SW 1271 (cell line): ENCODE measurements at places on chromosomes 2 and 18.

GRCh38 chr2:48423376-48423775 is 106.6 kb upstream of the STON1 start:
- no peak for DNase-seq

DNA sequence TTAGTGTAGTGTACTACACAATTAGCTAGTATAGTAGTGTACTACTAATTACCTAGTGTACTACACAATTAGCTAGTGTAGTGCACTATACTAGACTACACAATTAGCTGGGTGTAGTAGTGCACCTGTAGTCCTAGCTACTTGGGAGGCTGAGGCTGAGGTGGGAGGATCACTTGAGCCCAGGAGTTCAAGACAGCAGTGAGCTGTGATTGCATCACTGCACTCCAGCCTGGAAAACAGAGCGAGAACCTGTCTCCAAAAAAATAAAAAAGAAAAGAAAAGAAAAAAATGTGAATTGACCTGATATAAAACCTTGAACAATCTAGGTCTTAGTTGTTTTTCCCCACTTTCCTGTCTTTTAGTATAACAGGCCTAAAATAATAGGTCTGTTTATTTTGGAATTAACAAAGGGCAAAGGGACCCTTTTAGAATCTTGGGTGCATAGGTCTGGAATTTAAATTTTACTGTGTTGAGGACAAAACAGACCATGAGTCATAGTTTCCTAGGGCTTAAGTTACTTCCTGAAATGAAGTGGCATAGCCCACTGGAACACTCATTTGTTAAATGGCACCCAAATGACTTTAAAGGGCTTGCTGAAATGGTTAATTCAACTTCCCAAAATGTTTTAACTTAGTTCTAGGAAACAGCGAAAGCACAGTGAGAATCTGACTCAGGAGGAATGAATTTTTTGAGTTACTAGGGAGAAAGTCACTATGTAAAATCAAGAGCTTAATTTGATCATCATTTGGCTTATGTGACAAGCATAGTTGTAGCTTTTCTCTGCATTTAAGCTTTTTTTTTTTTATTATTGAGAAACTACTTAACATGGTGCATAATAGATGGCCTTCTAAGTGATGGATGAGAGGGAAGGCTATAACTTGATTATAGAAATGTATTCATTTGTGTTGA is 50.7 kb upstream of the ARL5A start:
- no peak for DNase-seq

- no peak for DNase-seq
Observed at GRCh38 chr2:197857476-197858107, 53.2 kb downstream of the PLCL1 start.

GRCh38 chr2:234571620-234572407 is 74.9 kb upstream of the ARL4C start:
- no peak for DNase-seq

DNA sequence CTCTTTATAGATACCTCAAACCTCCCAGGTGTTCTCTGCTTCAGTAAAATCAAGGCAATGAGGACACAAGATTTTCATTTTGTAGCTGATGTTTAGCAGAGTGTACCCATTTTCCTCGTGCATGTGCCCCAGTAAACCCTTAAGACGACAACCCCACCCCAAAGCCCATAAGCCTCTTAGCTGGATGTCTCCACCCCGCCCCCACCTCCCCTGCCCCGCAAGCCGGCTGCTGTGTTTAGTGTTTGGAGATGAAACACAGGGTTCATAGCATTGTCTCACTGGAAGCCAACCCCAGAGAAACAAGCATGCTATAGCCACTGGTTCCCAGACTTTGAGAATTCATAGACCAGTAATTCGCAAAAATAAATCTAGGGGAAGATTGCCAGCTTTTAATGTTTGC is 5.8 kb upstream of the SAG start:
- no peak for DNase-seq

GRCh38 chr2:101829429-101829828 is 131.9 kb downstream of the MAP4K4 start:
- no peak for DNase-seq
